ENCODE measurements at places on chromosomes 6 and 20.

DNA sequence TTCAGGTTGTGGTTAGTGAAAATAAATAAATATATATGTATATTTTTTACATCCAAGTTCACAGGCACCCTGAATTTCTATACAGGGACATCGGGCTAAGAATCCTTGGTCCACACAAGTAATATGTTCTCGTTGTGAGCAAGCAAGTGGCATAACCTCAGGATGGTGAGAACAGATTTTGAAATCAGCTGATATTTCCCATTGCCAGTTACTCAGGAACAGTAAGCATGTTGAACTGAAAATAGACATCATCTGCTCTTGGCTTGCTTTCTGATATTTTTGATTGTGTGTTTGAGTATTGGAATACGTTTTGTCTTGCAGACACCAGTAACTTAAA, 87.7 kb downstream of the TRMT6 start:
- no peak for DNase-seq

DNA sequence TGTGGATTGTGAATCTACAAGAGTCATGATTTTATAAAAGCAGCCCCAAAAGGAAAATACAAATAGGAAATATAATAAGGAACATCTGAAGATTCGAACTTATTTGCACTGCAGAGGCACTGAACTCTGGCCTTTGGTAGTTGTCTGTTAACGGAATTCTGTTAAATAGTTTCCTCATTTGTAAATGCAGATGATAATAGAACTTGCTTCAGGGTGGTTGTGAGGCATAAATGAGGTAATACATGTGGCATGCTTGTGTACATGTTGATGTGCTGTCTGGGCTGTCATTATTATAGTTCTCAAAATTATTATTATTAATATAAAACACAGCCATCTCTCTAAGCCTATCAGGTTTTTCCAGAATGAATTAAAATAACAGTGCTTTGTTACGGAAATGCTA, 302.0 kb downstream of the NRN1 start:
- DNase-seq: no peak

- DNase-seq: no peak
These were observed 206.8 kb upstream of the ARG1 start for GRCh38 chr6:131366223-131366622.

- DNase-seq: no peak
These were observed 151.4 kb upstream of the PRDM1 start for GRCh38 chr6:105934708-105935107.

- no peak for DNase-seq
These were observed 25.9 kb downstream of the GLP1R start for GRCh38 chr6:39074486-39074885.

DNA sequence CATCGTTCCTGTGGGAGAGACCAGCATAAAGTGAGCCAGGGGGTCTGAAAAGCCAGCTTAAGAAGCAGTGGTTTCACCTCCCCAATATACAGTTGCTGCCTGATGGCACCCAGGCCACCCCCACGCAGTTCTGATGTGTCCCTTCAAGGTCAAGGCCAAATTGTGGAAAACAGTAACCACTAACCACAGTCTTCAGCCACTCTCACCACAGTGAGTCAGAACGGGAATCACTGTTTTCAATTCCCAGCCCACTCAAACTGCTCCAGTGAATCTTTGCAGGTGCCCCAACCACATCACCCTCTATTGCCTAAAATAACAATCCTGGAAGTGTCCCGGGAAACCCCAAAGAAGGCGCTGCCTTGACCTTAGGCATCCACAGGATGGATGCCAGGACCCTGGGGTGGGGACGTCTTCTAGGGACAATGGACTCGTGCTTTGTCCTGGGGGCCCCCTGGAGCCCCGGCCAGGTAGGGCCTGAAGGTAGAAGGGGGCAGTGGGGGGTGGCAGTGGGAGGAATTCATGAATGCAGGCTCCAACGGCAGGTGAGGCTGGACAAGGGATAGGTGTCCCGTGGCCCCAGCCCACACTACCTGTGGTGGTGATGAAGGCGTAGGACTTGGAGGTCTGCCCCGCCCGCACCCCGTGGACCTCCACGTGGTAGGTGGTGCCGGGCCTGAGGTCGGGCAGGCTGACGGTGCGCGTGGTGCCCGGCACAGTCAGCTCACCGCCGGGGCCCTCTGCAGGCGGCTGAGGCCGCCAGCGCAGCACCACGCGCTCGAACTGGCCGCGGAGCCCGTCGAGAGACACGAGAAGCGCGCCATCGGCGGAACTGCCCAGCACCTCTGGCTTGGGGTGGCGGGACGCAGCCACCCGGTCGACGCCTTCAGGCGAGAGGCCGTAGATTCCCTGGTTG, 22.2 kb downstream of the TNXB start:
- DNase-seq: no peak

DNA sequence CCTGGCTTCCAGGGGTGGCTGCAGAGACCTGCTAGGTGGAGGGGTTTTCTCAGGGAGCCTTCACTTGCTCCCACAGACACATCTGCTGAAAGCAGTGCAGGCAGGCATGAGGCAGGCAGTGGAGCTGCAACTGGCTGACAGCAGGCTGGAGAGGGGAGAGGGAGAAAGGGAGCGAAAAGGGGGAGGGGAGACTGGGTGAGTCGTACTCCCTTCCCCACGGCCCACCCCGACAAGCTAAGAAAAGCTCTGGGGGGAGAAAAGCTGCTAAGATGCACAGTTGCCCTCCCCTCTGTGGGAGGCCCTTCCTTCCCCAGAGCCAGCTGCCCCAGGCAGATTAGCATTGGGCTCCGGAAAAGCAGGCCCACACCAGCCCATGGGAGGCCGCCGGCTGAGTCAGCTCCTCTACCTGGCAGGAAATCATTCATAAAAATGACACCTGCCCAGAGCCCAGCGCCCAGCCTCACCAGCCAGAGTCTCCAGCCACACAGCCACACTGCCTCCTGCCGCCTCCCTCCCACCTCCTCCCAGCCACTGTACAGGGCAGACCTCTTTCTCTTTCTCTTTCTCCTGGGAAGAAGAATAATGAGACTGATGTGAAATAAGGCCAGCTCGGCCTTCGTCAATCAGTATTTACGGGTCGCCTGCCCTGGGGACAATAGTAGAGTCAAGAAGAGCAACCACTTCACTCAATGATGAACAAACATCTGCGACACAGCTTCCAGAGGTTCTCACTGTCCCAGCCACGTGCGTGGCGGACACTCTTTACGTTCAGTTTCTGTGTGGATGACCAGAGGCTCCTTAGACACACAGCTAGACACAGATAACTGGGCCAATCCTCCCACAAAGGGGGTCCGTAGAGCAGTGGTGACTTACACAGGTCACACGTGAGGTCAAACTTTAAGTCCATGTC, 7.7 kb upstream of the C20orf203 start:
- DNase-seq: no peak

GRCh38 chr6:156511051-156511450, 266.1 kb upstream of the ARID1B start:
- no peak for DNase-seq

- DNase-seq: no peak
These were observed 678.1 kb upstream of the ID4 start for GRCh38 chr6:19159089-19159488.

GRCh38 chr6:156183678-156184077, 593.5 kb upstream of the ARID1B start:
- DNase-seq: no peak

- peak; percentile 34 for DNase-seq
These were observed 71.5 kb upstream of the RIPOR2 start for GRCh38 chr6:25007269-25007699.

DNA sequence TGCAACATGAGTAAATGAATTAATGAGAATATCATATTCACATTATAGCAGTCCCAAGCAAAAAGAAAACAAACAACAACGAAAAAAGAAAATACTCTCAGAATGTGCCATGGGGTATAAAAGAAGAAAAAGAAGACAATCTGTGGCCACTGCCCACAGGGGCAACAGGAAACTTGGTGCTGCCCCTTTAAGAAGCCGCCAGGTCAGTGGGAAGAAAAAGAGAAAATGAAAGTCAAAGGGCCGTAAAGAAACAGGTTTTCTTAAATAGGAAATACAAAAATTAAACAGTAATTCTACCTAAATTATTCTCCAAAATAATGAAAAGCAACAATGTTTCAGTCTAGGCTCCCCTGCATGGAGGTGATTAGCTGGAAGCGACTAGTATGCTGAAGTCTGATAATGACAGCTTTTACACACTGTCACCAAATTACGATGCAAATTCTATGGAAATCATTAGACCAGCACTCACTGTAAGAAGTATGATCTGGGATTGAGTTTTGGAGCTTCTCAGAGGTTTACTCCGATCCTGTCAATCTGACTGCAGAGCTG, 23.6 kb downstream of the GMDS start:
- peak; percentile 4 for DNase-seq

GRCh38 chr6:12364621-12365020, 74.5 kb downstream of the EDN1 start:
- no peak for DNase-seq

DNA sequence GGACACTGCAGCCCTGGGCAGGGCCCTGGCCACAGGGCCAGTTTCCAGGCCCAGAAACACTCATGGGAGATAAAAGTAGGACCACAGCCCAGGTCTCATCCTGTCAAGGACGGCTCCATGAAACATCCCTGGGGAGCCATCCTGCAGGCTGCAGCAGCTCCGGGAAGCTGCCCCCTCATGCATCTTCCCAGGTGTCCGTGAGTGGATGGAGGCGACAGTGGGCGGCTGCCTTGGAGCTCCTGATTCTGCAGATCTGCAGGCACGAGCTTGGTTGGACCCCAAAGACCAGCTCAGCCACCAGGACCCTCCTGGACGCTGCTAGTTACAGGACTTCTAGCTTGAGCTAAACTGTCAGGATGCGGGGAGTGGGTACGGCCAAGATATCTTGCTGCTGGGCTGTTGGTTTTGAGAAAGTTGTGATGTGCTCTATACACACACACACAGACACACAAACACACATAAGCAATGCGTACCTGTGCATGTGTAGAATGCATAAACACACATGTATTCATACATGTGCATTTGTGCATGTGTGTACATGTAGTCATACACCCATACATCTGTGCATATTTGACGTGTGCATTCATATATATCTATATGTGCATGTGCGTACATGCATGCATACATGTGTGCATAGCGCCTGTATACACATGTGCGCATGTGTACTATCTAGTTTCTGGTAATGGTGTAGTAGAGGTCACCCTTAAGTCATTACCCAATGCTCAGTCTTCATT, 297.8 kb downstream of the TAF4 start:
- DNase-seq: no peak

DNA sequence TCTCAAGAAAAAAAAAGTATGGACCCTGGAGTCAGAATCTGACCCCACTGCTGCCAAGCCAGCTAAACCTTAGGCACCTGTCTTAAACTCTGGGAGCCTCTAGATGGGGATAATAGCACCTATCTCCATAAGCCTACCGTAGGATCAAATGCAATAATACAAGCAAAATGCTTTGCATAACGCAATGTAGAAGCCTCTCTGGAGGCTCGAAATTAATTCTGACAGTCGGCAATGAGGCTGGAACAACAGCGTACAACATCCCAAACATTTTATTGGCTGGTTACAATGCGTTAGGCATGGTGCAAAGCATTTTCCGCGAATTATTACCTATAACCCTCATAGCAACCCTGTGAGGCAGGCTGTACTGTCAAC, 521 bp downstream of the CDK5RAP1 start:
- no peak for DNase-seq
